HS-27A (cell line): ENCODE measurements at places on chromosomes 3 and 15.
A peak's percentile ranks its signal among the peaks of the same experiment; 100 is the strongest.

GRCh38 chr15:74869726-74870407, 3.3 kb downstream of the SCAMP2 start:
- DNase-seq: no peak

DNA sequence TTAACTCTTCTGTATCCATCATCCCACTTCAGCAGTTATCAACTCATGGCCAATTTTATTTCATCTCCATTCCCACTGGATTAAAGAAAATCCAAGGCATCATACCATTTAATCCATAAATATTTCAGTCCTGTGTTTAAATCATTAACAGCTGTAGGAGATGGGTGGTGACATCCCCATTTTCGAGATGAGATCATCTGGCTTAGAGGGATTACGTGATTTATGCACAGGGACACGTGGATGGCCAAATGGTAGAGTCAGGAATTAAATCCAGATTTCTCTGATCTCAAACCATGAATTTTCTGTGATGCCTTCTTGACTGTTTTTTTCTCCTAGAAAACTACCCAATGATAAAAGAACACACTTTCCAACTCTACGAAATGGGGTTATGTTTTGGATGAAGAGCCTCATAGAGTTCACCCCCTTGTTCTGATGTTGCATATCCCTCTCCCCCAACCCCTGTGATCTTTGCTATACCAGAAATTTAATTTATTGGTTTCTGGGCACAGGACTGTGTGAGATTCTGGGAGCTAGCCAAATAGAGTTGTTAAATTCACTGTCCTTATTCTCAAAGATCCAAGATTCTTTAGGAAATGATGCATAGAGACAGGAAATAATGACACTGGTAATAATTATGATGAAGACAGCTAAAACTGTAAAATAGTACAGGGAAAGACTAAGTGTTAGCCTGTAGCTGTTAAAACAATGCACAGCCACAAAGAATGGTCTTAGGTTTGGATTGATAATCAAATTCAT, 7.4 kb downstream of the ZNF589 start:
- DNase-seq: no peak

DNA sequence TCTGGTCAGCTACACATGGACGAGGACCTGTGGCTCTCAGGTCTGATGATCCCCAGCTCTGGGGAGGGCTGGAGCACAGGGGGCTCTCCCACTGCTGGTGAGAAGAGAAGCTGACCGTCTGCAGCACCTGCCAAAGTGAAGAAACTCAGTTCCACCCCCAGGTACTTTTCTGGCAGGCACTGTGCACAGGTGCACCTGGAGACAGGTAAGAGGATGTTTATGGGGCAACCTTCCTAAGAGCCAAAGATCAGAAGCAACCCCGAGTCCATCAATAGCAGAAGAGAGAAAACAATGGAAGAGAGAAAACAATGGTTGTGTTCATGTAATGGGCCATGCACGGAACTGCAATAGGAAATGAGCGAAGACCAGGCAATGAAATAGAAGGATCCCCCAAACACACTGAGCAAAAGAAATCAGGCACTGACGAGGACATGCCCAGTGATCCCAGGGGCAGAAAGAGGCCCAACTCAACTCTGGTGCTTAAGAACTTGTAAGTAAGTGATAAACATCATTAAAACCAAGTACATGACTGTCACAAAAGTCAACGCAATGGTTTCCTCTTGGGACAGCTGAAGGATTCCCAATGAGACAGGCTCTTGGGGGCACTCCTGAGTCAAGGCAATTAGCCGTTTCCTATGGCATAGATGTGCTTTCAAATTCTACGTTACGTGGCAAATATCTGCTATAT, 95.0 kb upstream of the ALDH1A3 start:
- no peak for DNase-seq

DNA sequence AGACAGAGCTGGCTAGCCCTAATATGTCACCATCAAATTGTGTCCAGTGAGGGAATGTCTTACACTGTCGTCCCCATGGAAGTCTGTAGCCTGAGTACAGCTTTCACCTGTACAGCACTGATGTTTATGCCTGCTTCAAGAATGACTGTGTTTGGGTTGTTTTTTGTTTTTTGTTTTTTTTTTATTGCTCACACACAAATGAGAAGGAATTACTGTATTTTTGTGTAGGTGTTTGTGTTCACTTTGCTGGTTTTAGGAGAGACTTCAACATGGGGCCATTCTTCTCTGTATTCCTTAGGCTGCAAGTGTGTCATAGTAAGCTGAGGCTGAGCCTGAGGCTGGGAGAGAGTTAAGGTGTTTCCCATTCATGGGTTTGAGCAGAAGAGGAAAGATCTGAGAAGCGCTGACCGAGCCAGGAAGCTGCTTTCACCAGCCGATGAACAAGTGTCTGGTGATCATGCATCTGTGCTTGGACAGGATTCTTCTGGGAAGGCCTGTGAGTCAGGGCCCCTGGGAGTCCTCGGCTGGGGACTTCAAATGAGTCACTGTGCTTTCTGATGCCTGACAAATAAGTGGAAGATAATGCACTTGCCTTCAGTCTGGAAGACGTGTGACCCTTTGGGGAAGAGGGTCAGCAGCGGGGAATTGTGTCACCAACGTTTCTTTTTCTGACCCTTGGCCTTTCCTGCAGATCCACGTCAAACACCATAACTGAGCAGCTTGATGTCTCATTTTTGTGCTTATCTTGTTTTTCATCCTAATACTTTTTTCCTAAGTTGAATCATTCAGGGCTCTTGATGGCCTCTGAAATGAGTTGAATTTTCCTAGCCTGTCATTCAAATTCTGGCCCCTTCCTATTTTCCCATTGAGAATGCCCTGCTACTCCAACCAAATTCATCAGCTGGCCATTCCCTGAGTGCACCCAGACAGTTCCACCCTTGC, 36.7 kb upstream of the ZBTB38 start:
- peak; percentile 89 for DNase-seq

- no peak for DNase-seq
Measured at GRCh38 chr15:61053401-61053965, 175.6 kb downstream of the RORA start.

DNA sequence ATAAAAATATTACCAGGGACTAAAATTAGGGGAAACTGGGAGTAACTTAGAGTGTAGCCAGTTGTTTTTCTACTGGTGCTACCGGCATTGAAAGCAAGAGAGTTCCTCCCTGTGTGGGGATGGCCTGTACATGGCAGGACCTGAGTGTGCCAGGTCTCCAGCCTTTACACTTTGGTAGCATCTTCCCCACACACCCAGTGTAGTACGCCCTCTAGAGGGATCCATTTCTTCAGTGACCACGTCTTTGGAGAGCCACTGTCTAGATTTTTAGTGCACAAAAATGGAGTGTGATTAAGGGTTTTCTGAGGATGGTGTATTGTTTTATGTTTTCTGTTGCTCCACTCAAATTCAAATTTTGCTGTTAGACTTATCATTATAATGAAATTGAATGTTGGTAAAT, 507.0 kb upstream of the TPRG1 start:
- DNase-seq: no peak

DNA sequence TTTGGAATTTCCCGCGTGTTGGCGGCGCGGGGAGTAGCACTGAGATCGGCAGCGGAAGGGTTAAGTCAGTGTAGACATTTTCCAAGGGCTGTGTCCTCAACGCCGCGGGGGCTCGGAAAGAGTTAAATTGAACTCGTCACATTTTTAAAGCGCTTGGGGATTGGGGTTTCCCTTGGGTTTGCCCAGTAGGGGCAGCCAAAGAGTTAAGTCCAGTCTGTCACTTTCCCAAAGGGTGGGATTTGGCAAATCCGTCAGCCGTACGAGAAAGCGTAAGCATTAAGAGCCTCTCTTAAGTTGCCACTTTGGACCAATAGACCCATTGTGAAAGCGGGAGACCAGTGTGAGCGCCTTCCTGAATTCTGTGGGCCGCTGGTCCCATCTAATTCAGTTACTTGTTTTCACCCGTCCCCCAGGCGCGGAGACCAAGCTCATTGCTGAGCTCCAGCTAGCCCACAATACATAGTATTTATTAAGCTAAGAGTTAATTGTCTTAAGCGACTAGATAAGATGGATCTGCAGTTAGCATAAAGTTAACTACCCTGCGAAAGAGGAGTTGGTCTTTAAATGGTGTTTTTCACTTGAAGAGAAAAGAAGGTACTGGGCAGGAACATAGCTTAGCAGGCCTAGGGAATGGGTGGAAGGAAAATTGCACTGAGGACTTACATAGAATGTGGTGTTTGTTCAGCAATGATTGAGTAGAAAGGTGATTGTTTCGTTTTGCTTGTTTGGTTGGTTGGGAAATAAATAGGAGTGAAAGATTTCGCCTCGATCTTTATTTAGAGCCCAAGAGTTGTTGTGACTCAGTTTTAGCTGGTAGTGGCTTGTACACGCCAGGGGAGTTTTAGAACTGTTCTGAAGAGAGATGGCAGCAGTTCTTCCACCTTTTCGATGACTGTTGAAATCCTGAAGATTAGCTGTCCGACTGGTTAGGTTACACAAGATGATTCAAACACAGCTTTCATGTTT, 932 bp downstream of the ARL8B start:
- no peak for DNase-seq

- DNase-seq: no peak
Measured at GRCh38 chr15:78222745-78223395, 11.5 kb downstream of the ACSBG1 start.

DNA sequence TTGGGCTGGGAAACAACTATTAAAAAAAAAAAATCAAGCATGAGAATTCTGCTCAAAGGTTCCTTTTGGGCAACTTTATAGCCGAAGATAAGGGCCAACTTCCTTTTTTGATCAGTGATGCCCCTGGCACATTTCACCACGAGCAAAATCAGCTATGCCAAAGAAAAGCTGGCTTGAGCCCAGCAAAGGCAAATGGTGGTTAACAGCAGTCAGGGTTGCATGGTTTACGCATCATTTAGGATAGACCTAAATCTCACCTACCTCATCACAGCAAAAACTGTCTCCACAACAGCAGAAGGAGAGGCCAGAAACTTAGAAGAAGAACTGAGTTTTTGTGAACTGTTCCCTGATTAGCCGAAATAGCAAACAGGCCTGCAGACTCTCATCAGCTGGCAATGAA, 220.1 kb upstream of the CDIN1 start:
- no peak for DNase-seq

GRCh38 chr15:26721232-26721967, 51.5 kb downstream of the GABRB3 start:
- no peak for DNase-seq

GRCh38 chr3:61560517-61561373, 626 bp upstream of the PTPRG start:
- DNase-seq: peak; percentile 69

GRCh38 chr3:120218981-120219380, 66.0 kb downstream of the GPR156 start:
- no peak for DNase-seq

DNA sequence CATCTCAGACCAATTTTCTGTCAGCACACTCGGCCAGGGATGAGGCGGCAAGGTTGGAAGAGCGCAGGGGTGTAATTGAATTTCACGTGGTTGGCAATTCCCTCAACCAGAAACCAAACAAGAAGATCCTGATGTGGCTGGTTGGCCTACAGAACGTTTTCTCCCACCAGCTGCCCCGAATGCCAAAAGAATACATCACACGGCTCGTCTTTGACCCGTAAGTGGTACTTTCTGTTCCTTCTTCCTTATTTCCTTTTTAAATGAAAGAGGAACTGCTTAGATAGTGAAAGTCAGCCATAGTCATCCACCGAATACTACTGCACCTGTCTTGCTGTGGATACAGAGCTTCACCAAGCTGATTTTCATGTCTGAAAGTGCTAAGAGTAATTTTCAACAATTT, 60.1 kb downstream of the SGO1 start:
- DNase-seq: no peak

- DNase-seq: no peak
Measured at GRCh38 chr15:92808598-92809063, 91.5 kb upstream of the CHD2 start.

GRCh38 chr3:126021702-126022101, 52.7 kb downstream of the ROPN1B start:
- no peak for DNase-seq

- no peak for DNase-seq
Measured at GRCh38 chr15:71780115-71780976, 30.0 kb upstream of the NR2E3 start.

DNA sequence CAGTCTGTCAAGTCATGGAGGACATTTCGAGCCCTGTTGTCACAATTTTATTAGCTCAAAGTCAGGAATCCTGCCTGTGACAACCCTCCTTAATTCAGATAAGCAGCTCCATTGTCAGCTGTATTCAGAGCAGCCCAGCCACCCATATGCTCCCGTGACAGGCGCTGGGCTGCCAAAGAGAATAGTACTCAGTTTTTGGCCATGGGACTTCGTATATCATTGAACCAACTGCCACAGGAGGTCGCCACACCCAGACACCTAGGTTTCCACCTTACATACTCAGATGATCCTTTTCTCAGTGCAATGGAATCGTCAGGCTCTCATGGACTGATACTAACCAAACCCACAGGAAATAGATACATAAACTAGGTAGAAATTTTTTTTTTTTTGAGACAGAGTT, 100.2 kb downstream of the C3orf70 start:
- DNase-seq: no peak

GRCh38 chr15:26852980-26853379, 13.9 kb upstream of the GABRA5 start:
- no peak for DNase-seq

DNA sequence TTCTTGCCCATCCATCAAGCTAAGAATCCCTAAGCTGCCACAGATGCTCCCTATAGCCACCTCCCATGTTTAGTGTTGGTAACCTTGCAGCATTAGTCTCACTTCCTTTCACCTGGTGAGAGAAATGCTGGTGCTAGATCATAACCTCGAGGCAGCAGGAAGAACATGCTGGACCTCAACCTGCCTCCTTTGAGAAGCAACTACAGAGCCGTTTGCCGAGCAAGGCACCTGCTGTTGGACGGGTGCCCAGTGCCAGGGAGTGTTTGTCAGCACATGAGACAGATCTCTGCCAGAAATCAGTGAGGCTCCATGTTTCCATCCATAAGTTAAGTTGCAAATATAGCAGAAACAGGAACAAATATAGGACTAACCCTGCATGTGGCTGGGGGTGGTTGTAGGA, 955.7 kb downstream of the TUSC7 start:
- no peak for DNase-seq

DNA sequence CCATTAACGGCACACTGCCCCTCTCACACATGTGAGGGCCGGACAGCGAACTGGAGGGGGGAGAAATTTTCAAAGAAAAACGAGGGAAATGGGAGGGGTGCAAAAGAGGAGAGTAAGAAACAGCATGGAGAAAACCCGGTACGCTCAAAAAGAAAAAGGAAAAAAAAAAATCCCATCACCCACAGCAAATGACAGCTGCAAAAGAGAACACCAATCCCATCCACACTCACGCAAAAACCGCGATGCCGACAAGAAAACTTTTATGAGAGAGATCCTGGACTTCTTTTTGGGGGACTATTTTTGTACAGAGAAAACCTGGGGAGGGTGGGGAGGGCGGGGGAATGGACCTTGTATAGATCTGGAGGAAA, 1.5 kb downstream of the SOX2 start:
- DNase-seq: no peak

DNA sequence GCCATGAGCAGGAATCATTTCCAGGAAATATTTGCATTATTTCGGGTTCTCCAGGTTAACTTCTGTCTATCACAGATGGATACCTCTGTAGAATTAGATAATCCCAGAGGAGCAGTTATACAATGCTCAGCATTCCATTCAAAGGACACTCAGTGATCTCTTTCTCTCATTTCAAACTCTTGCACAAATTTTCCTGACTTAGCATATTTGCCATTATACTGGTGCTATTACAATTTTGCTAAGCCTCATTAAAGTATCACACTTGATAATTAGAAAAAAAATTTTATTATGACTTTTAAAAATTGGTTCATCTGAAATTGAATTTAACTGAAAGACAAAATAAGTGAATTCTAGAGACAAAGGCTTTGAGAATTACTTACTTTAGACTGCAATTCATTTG, 469.0 kb downstream of the EPHA3 start:
- DNase-seq: no peak

GRCh38 chr3:29267226-29267625, 13.6 kb upstream of the RBMS3 start:
- DNase-seq: no peak
